ENCODE measurements at places on chromosomes 3 and 15.

DNA sequence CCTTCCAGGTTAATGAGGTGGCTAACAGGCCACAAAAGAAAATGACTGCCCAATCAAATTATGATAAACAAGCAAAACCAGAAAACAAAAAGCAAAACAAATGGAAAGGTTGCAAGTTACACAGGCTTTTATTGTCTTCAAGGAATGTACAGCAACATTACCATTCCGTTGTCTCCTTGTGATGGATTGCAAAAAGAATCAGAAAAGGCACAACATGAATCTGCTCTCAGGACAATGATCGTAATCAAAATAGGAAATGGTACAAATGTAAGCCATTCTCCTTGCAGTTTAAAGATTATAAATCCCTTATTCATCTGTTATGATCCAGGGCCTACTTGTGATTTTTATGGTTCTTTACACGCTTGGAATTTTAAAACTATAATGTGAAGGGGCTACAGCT, 125.8 kb downstream of the ECT2 start:
- no peak for DNase-seq

GRCh38 chr3:140723576-140723975, 45.7 kb downstream of the TRIM42 start:
- no peak for DNase-seq

GRCh38 chr15:83300826-83301225, 16.4 kb upstream of the BNC1 start:
- DNase-seq, result no peak

DNA sequence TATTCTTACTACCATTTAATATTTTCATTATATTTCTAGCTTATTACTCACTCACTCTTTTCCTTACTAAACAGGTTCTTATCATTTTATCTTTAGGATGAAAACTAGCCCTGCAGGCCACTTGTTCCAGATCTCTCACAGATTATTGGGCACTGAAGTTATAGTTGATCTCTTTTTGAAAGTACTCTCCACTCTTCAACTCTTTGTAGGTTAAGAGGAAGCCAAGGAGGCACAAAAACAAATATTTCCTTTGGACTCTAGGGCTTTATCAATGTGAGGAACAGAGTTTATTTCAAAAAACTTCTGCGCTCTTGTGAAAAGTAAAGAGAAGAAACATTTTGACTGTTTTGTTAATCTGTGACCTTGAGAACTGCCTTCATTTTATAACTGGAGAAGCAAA, 96.0 kb upstream of the NPHP3 start:
- DNase-seq, result no peak

DNA sequence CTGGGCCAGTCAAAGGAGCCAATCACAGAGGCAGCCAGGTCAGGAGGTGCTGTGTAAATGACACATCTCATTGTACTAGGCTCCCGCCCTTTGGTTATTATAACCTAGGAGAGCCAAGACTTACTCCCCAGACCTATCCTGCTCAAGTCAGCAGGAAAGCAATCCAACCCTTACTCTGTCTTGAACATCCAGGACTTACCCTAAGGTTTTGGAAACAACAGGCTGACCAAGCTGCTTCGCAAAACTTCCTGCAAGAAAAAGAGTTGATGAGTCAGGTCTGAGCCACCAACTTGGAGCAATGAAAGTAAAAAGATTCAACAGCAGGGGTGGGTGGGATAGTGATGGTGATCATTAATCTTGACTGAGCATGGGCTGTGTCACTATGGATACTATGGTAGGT, 144.4 kb downstream of the MYLK start:
- DNase-seq, result no peak

All from lung (tissue), 17 donors.